ENCODE measurements at places on chromosomes 5 and 9. TPM values are rescaled to one million over a fixed set of nuclear protein-coding genes. Genes with fewer than 3 reads are reported as not detected.

CPLANE1 gene
- 26.8 TPM for total RNA-seq

SMC5 gene
- 47.4 TPM for total RNA-seq

NME5 gene
- total RNA-seq, result not detected

CDH9 gene
- total RNA-seq, result not detected

ZNF454 gene
- 2.3 TPM for total RNA-seq

EXD3 gene
- 44.6 TPM for total RNA-seq

Measured in subcutaneous adipose tissue (tissue), 4 donors.